Stimulated activated CD8-positive, alpha-beta memory T cell treated with anti-CD3 and anti-CD28 coated beads, Interleukin-4, amount 100 ng/mL, for 1 hour (primary cell): ENCODE measurements at places on chromosomes 7 and 10.
A peak's percentile ranks its signal among the peaks of the same experiment; 100 is the strongest.

DNA sequence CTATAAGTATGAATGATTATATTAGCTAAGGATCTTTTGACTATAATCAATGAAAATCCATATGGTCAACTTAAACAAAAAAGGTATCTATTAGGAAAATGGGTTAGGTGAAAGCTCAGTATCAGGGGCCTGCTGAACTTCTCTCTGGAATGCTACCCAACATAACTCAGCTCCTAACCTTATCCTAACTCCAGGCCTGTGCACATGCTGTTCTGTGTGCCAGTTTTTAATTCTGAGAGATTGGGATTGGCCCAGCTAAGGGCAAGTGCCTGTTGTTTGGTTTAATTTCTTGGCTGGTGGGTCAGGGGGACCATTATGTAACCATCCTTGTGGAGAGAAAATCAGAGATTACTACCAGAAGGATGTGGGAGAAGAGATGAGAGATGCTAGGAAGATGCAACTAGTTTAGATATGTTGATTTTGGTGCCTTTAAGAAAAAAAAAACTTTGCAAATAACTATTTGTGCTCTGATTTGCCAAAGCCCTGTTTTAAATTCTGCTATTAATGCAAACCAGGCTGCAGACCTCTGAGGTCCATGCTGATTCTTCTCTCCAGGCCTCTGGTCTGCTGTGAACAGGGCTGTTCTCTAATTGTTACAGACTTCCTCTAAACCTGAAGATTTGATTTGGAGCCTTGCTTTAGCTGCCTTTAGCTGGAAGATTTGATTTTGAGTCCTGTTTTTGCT is 23.9 kb upstream of the HDAC9 start:
- DNase-seq: no peak

GRCh38 chr10:56240471-56240870 is 120.6 kb downstream of the ZWINT start:
- no peak for DNase-seq

- no peak for DNase-seq
Observed at GRCh38 chr10:78572565-78572964, 496.2 kb upstream of the ZMIZ1 start.

GRCh38 chr10:29253690-29254029 is 35.2 kb upstream of the LYZL1 start:
- DNase-seq: no peak

- DNase-seq: no peak
Observed at GRCh38 chr10:99975106-99975829, 34.5 kb downstream of the DNMBP start.

DNA sequence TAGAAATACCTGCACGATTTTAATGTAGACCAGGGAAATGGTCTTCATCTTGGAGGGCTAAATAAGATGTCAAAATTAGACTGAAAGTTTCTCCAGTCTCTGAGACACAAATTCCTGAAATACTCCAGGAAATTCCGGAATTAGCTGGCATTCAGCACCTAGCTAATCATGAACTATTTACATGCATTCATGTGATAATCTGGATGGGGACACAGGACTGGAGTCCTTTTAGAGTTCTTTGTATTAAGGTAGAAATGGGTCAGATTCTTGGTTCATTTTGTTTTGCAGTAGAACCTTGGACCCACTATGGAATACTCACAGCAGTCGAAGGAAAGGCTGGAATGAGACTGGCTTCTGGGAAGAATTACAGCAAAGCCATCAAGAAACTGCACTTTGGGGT is 65.3 kb upstream of the MDFIC start:
- DNase-seq: no peak

GRCh38 chr10:77421591-77421990 is 216.0 kb downstream of the KCNMA1 start:
- DNase-seq: no peak

DNA sequence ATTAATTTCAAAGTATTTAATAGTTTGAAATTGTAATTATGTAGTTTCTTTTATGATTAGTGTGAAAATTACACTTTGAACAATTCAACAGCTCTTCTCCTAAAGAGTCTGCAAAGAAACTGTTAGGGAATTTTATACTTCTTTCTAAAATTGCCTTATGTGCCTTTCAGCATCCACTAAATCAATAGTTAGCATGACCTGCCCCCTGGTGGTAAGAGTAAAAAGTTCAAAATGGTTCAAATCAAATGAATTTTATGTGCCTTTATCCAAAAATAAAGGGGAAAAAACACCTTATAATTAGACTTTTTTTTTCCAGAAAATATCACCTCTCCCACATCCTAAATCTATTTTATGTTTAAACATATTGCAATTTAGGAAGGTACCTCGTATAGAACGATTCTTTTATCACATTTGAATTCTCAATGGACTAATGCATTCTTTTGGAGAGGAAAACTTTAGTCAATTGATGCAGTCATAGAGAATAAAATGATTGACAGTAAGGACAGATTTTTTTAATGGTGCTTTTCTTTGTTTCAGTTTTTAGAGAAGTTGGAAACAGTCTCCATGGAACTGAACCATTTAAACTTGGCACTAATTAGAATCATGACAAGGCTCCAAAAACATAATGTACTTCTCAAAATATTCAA is 163.7 kb downstream of the SEMA3D start:
- peak; percentile 1 for DNase-seq

- DNase-seq: no peak
Observed at GRCh38 chr10:114779803-114780576, 41.6 kb upstream of the FHIP2A start.

GRCh38 chr7:91041141-91041540 is 223.1 kb upstream of the FZD1 start:
- no peak for DNase-seq

GRCh38 chr7:3067606-3068380 is 24.1 kb upstream of the CARD11 start:
- no peak for DNase-seq

- DNase-seq: no peak
Observed at GRCh38 chr10:92475357-92475868, 98.5 kb downstream of the IDE start.

- DNase-seq: no peak
Observed at GRCh38 chr10:72061491-72061890, 26.9 kb downstream of the SPOCK2 start.

- no peak for DNase-seq
Observed at GRCh38 chr10:123858077-123858681, 33.4 kb downstream of the CPXM2 start.

DNA sequence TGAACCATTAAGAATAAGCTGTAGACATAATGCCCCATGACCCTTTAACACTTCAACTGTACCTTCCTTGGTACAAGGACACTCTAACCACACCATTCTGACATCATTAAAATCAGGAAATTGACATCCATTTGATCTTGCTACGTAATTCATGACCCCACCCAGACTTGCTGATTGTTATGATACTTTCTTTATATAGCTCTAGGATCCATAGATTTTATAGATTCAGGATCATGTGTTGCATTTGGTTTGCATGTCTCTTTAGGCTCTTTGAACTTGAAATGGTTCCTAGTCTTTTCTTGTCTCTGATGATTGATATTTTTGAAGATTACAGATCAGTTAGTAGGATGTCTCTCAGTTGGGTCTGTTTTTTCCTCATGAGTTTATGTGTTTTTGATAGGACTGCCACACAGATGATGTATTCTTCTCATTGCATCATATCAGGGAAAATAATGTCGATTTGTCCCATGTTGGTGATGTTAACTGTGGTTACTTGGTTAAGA is 13.5 kb downstream of the CCM2 start:
- no peak for DNase-seq

GRCh38 chr10:57202356-57202755 is 841.3 kb upstream of the ZWINT start:
- no peak for DNase-seq

DNA sequence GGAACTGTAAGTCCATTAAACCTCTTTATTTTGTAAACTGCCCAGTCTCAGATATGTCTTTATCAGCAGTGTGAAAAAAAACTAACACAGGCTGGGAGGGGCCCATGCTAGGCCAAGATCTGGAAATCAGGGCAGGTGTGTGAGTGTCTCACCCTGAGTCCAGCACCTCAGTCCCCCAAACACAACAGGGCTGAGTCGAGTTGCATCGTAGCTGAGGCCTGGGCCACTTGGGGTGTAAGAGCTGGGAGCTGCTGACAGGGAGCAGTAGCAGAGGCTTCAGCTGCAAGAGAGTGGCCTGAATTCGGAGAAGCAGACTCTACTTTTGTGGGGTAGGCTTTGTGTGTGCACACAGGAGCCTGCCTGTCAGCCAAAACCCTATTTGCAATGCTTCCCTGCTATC is 553.1 kb downstream of the PTPRN2 start:
- no peak for DNase-seq

GRCh38 chr7:122316467-122317388 is 12.2 kb upstream of the FEZF1 start:
- no peak for DNase-seq

DNA sequence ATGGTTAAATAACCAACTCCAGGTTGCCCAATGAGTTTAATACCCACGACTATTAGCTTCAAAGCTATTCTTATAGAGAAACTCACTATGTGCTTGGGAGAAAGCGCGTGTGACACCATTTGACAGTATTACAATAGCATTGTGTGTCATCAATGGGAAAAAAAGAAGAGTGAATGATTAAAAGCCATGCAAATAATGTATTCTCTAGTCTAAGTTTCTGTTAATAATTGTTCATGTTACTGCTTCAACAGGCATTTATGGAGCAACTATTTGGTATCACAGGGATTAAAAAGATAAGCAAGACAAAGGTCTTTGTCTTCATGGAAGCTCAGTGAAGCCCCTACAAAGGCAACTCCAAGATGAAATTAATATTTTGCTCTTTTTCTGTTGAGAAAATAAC is 47.2 kb downstream of the CAV1 start:
- DNase-seq: no peak

GRCh38 chr10:116698364-116698763 is 44.0 kb downstream of the HSPA12A start:
- DNase-seq: no peak

GRCh38 chr10:99395750-99396445 is 34.5 kb downstream of the GOT1 start:
- no peak for DNase-seq

DNA sequence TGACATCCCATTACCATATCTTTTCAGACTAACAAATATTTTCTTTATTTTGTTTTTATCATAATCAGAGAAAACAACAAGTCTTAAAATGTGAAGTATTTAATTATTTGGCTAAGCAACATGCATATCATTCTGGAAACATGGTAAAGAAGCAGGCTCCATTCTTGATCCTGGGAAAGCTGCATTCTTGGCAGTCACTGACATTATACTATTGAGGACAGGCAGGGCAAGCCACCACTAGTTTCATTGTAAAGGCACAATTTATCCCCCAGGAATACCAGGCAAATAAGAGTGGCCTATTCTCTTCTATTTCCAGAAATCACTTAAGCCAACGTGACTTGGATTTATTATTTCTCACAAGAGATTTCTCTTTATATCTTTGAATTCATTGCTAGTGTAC is 153.8 kb upstream of the AKR1E2 start:
- no peak for DNase-seq

DNA sequence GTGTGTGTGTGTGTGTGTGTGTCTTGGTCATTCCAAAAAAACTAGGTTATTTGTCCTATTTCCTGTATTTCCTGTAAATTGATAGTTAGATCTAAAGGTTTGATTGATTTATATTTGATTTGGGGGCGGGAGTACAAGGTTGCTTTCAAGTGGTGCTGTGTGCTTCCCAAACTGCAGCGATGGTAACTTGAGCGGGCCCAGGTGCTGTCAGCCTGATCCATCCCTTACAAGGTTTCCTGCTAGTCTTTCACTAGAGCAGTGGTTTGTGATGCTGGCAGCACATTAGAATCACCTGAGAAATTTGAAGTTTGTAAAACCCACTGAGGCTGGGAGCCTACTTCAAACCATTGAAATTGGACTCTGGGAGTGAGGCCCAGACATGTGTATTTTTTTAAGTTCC is 23.7 kb downstream of the ABCC2 start:
- DNase-seq: no peak

- no peak for DNase-seq
Observed at GRCh38 chr7:26574476-26574875, 282.8 kb downstream of the SNX10 start.

DNA sequence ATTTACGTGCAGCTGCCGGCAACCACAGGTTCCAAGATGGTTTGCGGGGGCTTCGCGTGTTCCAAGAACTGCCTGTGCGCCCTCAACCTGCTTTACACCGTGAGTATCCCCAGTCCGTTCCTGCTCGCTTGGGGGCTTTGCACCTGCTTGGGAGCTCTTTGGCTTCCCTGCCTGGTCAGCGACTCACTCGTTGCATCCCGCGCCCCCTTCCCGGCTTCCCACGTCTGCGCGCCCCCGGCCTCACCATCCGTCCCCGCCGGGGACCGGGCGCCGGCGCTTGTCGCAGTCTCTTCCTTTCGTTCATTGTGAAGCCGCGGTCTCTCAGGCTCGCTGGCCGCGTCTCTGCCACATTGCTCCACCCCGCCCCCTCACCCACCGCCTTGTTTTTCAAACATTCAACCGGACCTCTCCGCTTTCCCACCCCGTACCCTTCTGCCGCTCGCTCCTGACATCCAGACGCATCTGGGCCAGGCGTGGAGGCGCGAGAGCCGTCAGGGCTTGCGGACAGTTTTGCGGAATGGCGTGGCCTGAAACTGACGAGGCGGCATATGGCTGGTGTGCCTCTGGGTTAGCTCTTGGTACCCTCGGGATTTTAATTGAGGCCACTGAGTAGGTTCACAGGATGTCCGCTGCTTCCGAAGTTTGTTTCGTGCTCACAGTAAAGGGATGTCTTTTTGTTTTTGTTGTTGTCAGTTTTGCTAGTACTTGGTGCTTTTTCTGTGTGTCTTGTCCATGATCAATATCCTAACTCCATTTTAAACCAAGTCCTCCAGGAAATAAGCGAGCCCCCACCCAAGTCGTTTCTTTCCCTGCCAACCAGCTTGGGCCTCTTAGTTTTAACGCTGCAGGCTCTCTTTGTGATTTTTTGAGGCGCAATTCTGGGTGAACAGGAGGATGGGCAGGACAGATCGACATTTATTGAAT is 639 bp downstream of the TSPAN13 start:
- no peak for DNase-seq

GRCh38 chr7:111047595-111047994 is 43.3 kb upstream of the LRRN3 start:
- DNase-seq: no peak

DNA sequence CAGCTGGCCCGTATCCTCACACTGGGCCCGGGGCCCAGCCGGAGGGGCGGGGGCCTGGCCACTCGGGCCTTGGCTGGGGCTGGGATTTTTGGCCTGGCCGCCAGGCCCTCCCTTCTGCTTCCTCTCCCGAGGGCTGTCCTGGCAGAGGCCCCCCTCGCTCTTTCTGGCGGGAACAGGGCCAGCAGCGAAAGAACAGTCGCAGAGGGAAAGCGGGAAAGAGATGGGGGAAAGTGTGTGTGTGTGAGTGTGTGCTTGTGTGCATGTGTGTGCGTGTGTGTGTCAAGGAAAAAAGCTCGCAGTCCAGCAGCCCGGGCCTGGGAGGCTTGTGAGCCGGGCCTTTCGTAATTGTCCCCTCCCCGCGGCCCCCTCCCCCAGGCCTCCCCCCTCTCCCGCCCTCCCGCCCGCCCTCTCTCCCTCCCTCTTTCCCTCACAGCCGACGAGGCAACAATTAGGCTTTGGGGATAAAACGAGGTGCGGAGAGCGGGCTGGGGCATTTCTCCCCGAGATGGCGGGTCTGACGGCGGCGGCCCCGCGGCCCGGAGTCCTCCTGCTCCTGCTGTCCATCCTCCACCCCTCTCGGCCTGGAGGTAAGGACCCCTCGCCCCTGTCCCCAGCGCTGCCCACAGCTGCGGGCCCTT is at the start of gene ELN:
Gene ELN (plus strand): TSS at position 491 of the 638 bp plus-strand sequence. CDS start 15 bp downstream, at position 506.
- no peak for DNase-seq
